Islet precursor cell (in vitro differentiated cells): ENCODE measurements at places on chromosomes 3 and 15.

DNA sequence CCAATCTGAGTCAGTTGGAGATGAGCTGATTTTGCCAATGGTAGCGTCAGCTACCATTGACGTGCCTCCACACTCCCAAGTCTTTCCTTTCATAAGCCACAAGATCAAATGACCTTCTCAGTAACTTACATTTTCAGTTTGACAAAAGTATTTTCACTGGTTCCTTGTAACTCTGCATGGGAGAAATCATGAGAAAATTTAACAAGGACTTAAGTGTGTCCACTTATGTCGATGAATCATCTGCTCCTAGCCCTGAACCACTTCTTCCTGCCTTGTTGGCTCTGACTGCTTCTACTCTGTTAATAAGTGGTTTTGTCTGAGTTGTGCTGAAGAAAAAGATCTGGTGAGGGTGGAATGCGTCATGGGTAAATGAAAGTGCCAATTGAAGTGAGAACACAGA is 101.2 kb downstream of the NFKBIZ start:
- peak; percentile 77 for DNase-seq

- peak; percentile 71 for DNase-seq
These were observed 233.5 kb upstream of the PROK2 start for GRCh38 chr3:72018343-72018984.

- DNase-seq, result no peak
These were observed 422.4 kb upstream of the ATP11B start for GRCh38 chr3:182370949-182371348.

DNA sequence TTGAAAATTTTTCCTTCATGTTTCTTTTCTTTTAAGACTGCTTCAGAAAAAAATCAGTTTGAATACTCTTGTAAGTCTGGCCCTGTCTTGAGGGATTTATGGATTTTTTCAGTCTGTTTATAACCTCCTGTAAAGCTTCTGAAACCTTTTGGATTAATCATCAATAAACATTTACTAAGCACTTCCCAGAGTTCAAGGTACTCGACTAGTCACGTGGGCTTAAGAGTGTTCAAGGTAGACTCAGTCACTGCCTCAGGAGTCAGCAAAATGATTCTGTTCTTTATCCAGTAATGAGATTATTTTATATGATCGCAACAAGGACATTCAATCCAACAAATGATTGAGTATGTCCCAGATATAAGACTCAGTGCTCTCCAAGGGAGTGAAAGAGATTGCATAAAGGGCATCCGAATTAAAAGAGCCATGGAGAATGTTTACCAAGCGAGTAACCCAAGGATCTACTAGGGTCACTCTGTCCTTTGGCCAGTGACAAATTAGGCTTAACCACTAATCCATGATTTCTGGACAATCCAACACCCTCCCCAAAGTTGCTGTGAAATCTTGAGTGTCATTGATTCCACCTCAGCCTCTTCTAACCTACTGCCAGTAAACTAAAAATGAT is 726.6 kb upstream of the NAALADL2 start:
- no peak for DNase-seq

- DNase-seq, result no peak
These were observed 66.7 kb upstream of the XCR1 start for GRCh38 chr3:46093966-46094365.

GRCh38 chr3:60651799-60652198 is 599.5 kb downstream of the FHIT start:
- no peak for DNase-seq

DNA sequence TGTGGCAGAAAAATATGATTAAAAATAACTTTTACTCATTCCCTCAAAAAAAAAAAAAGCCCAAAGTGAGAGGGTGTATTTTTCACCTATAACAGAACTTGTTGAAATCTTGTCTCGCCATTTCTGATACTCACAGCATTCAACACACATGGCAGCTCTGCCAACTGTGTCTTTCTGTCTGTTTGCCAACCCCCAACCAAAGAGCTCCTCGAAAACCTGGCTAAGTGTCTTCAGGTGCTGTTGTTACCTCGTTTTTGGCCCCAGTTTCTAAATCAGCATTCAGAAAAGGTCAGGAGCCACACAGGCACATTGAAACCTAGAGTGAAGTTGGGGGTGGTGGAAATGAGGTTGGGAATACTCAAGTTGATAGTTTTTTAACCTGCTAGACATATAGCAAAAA is 123.5 kb downstream of the TMEM108 start:
- no peak for DNase-seq

DNA sequence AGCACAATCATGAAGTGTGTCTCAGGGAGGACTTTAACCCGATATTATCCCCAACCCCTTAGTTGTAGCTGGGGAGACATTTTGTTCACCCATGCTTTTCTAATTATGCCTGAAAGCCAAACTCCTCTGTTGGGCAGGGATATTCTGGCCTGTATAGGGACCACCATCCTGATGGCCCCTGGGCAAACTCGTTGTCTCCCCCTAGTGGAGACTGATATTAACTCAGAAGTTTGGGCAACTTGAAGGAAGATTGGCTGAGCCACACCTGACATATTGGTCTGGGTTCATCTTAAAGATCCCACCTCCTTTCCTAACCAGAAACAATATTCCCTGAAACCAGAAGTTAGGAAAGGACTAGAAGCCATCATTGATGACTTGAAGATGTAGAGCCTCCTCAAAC is 42.3 kb downstream of the TM4SF18 start:
- DNase-seq, result no peak

GRCh38 chr3:117710501-117710900 is 1000.9 kb downstream of the TUSC7 start:
- DNase-seq, result no peak

DNA sequence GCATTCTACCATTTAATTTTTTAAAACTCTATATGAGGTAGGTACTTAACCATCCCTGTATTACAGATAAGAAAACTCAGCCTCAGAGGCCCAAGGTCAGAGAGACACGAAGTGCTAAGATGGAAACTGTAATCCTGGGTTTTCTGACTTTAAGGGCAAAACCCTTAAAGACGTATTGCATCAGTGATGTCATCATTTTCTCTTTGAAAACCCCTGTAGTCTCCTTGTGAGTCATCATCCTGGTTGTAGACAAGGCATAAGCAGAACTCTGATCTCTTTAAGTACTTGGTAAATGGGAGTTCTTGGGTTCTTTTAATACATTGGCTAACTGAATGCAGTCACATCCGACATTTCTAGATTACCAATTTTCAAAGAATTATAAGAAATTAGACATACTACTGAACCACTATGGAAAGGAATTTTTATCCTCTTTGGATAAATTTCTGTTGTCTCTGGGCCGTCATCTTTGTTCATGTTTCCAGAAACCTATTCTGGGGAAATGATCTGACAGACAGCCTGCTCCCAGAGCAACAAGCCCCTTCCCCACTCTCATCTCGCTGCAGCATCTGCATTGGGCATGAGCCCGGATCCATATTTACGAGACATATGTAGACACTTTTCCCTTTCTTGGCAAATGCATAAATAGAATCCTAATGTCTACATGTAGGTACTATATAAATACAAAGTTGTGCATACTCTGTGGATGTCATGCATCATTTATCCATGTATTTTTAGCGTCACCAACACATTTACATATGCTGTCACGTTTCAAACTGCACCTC is 48.7 kb upstream of the MDFIC2 start:
- DNase-seq, result no peak
